ENCODE measurements at places on chromosomes 5 and 9.

DNA sequence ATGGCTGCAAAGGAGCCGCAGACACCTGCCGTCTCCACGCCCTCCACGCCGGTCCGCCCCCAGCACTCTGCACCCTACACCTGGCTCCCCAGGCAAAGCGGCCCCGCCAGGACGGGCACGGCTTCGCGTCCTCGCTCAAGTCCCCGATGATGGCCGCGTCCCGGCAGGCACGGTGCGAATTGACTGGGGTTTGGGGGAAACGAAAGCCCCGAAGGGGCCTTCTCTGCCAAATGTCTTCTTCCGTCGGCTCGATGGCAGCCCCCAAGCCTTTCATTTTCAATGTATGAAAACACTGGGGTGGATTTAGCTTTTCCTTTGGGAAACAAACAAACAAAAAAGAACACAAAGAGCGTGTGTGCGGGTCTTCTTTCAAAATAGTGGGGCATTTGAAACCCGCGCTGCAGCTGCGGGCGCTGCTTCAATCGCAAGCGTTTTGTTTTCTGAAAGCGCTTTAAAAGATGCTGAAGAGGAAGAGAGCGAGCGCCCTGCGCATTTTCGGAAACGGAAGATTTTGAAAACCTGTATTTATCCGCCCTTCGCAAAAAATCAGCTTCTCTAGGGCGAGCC is 160.0 kb downstream of the RMI1 start:
- no peak for DNase-seq

DNA sequence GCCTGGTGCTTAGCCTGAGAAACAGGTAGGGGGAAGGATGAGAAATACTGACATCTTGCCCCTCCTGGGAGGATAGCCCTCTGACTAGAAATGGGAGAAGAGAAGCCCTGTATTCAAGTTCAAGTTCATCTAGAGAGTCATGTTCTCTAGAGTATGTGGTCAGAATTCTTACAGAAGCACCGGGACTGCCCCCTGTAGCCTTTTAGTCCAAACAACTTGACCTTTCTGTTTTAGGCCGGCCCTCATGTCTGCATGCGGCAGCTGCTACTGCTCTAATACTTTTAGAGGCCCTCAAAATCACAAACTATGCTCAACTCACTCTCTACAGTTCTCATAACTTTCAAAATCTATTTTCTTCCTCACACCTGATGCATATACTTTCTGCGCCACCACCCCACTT is 47.7 kb downstream of the PHAX start:
- no peak for DNase-seq

DNA sequence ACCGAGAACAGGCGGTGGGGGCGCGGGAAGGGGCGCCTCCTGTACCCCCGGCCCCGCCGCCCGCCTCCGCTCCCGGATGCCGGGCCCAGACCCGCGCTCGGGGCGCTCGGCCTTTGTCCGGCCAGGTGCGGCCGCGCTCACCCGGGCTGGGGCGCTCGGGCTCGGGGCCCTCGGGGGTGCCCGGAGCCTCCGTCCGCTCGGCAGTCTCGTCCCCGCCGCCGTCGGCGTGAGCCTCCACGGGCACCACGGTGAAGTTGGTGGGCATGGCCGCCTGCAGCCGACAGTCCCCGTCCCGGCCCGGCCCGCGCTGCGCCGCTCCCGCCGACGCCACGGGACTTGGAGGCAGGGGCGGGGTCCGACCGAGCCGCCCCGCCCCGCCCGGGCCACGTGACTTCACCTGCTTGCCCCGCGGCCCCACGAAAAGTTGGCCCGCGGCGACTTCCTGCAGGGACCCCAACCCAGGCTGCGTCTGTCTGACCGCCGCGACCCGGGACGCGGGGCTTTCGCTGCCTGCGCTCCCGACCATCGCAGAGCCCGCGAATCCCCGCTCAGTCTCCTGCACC is at the start of gene SLC12A7:
Gene SLC12A7 (minus strand): TSS at position 337 of the 563 bp plus-strand sequence. CDS start 72 bp downstream, at position 265.
- no peak for DNase-seq

- DNase-seq, result no peak
Measured at GRCh38 chr5:57698086-57698485, 215.5 kb upstream of the ACTBL2 start.

DNA sequence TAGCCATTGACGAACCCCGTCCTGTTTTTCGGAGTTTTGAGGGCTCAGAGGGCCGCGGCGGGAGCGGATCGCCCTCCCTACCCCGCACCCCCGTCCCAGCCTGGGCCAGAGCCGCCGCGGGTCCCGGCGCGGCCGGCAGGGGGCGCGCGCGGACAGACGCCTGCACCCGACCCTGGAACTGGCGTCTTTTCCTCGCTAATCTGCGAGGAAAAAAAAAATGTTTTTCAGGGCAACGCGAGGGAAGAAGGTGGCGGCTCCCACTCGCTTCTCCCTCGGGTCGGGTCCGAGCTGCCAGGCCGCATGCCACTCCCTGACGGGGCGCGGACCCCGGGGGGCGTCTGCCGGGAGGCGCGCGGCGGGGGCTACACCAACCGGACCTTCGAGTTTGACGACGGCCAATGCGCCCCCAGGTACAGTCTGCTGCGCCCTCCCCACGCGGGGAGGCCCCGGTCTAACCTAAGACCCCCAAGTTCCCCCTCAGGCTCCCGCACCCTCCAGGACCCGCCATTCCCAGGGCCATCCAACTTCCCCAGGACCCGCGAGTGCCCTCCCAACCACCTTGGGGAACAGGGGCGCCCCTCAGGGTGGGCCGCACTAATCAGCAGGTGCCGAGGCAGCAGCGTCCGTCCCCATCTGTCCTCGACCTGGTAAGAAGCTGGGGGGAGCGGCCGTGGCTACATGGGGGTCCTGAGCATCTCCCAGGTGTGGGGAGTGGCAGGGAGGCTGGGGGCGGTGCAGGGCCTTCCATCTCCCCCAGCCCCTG is at the start of gene KCNT1:
Gene KCNT1 (plus strand): TSS at position 227 of the 763 bp plus-strand sequence. CDS start 74 bp downstream, at position 301.
- DNase-seq, result no peak
